NCI-H748 treated with DMSO at 0.1 percent for 48 hours (cell line): ENCODE measurements at places on chromosomes 16 and 17.

DNA sequence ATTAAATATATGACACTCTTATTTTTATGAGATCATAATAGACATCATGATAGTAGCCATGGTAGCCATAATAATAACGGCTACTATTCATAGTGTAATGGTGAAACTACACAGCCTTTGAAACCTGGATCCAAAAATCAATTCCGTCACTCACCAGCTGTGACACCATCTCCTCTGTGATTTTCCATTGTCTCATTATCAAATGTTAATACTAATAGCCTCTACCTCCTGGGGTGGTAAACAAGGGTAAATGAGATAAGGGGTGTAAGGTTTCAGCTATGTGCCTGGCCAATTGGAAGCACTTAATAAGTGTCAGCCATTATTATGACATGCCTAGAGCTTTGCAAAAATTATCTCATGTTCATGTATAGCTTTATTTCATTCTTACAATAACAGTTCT lies 88.6 kb downstream of the CACNG3 start:
- DNase-seq = peak; percentile 13

GRCh38 chr16:57349212-57350031 lies 9.2 kb upstream of the CCL22 start:
- no peak for DNase-seq

- DNase-seq = no peak
Observed at GRCh38 chr17:4326608-4327007, 39.9 kb downstream of the UBE2G1 start.

DNA sequence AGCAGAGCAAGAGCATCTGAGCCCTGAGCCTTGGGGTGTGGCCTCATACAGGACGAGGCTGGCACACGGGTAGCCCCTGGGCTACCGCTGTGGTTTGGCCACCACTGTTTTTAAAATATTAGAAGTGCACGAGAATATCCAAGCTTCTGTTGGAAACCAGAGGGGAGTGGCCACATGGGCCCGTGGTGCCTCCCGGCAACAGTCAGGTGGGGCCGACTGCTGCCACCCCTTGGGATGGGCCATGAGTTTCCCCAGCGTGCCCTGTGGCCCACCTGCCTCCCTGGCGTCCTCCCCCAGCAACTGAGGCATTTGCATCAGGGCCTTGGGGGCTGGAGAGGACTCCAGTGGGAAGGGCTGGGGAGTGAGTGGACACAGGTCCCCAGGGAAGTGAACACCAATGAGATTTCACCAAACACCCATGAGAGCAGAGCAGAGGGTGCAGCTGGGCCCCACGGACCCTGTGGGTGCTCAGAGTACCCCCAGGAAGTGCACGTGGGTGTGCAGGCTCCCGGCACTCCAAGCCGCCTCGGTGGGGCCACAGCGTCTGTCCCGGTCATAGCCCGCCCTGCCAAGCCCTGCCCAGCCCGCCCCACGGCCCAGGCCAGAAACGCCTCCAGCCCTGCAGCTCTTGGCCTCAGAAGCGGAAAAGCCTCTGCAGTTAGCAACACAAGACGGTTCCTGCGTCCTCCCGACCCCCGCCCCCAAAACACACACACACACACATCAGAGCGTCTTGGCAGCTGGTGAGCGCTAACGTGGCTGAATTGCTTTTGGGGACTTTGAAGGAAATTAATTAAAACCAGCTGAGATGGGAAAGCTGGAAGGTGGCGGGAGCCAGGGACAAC lies 22.7 kb downstream of the ZNF469 start:
- DNase-seq = no peak

GRCh38 chr17:82751171-82751570 lies 694 bp upstream of the TBCD start:
- peak; percentile 61 for DNase-seq

DNA sequence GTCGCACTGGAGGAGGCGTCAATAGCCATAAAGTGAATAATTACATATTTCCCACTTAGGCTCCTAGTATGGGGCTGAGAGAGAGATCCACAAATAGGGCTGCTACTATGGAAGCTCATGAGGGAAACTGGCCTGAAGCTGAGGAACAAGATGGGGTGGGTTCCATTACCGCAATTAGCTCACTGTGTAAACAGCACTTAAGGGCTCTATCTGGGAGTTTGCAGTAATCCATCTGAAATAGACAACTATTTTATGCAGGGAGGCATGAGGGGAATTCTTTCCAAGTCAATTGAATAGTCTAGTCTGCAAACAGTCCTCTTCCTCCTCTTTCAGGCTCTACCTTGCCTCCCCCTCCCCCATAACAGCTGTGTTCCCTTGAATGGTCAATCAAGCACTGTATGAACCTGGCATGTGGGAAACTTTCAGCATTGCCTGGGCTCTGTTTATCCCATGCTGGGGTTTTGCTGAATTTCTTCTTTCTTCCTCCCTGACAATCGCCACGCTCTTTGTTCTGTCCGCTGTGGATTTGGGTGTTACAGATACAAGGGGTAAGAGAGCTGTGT lies 56.1 kb upstream of the MAF start:
- peak; percentile 97 for DNase-seq

- no peak for DNase-seq
Observed at GRCh38 chr17:77749989-77750388, 208.5 kb upstream of the TNRC6C start.

- no peak for DNase-seq
Observed at GRCh38 chr17:53420035-53420641, 402.6 kb upstream of the KIF2B start.

DNA sequence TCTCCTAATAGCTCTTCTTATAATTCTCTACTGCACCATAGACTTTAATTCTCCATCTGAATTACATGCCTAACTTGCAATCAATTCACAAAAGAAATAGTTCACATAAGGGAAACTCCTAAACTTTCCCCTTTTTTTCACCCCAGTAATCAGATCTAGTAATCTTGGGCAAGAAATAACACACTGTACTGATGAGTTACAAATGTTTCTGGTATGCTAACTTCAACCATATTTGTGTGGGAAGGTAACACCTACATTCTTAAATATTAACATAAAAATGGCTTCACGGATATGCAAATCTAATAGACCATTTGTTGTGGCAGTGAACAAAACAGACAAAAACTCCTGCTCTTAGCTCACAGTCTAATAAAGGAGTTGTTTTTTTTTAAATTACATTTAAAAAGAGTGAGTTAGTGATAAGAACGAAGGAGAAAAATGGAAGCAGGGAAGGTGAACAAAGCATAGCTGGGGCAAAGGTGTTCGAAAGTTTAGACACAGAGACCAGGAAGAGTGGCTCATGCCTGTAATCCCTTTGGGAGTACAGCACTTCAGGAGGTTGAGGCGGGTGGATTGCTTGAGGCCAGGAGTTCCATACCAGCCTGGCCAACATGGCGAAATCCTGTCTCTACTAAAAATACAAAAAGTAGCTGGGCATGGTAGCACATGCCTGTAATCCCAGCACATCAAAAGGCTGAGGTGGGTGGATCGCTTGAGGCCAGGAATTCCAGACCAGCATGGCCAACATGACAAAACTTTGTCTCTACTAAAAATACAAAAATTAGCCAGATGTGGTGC lies 34.8 kb downstream of the CMTM3 start:
- DNase-seq = no peak

DNA sequence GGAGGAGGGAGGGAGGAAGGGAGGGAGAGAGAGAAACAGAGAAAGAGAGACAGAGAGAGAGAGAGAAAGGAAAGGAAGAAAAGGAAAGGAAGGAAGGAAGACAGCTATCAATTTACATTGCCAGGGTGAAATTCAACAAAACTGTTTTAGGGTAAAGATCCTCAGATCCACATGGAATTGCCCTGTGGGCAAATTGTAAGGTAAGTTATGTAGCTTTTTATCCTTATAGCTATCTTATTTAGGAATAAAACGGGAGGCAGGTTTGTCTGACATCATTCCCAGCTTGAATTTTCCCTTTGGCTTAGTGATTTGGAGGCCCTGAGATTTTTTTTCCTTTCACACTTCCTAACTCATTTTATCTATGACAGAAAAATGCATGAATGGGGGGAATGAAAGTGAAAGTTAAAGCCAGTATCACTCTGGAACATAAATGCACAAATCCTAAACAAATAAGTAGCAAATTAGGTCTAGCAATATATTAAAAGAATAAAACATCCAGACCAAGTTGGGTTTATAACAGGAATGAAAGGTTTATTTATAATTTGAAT lies 3.4 kb upstream of the UQCRC2 start:
- DNase-seq = no peak

- DNase-seq = no peak
Observed at GRCh38 chr17:50026046-50026675, 29.7 kb upstream of the ITGA3 start.

- no peak for DNase-seq
Observed at GRCh38 chr16:46715769-46716305, 26.4 kb downstream of the ORC6 start.

GRCh38 chr16:77394699-77395098 lies 40.1 kb downstream of the ADAMTS18 start:
- no peak for DNase-seq

GRCh38 chr16:71767060-71767900 lies 41.4 kb downstream of the AP1G1 start:
- DNase-seq = no peak

GRCh38 chr16:77669057-77669456 lies 53.3 kb upstream of the NUDT7 start:
- DNase-seq = no peak

- no peak for DNase-seq
Observed at GRCh38 chr17:5683241-5683640, 98.9 kb upstream of the NLRP1 start.

DNA sequence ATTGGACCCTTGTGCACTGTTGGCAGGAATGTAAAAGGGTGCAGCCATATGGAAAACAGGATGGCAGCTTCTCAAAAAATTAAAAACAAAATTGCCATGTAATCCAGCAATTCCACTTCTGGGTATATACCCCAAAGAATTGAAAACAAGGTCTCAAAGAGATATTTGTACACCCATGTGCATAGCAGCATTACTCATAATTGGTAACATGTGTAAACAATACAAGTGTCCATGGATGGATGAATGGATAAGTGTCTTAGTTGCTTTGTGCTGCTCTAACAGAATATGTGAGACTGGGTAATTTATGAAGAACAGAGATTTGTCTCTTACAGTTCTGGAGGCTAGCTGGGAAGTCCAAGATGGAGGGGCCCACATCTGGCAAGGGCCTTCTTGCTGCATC lies 3.8 kb upstream of the RUNDC3A start:
- DNase-seq = no peak

- DNase-seq = no peak
Observed at GRCh38 chr16:23611936-23612335, 15.8 kb upstream of the NDUFAB1 start.

- no peak for DNase-seq
Observed at GRCh38 chr16:55471448-55472097, 7.4 kb upstream of the MMP2 start.

DNA sequence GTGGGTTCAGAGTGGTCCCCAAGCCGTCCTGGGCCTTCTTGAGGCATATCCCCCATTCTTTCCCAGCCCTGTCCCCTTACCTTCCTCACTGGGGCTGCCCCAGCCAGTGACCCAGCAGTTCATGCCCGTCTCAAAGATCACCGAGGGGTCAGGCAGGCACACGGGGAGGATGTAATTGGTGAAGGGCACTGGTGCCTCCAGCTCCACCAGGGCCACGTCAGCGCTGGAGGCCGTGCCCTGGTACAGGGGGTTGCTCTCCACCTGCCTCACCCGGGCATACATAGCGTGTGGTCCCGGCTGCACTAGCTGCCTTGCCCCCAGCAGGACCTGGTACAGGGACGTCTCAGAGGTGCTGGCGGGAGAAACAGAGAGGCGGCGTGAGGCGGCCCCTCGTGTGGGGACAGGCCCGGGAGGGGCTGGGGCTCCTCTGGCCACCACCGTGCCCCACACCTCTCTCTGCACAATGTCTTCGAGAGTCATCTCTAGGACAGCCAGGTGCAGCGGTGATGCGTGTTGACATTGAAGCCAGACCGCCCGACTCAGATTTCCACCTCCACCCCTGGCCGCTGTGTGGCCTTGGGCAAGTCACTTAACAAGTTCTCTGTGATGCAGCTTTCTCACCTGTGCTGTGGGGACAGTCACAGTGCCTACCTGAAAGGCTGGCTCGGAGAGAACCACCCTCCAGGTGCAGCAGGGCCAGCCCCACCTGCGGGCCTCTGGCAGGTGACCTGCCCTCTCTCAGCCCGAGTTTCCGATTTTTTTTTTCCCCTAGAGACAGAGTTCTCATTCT lies 5.8 kb downstream of the PRSS27 start:
- no peak for DNase-seq

- DNase-seq = no peak
Observed at GRCh38 chr17:57142925-57143324, 57.9 kb downstream of the AKAP1 start.

- DNase-seq = no peak
Observed at GRCh38 chr17:16943032-16943352, 28.9 kb downstream of the TNFRSF13B start.

- DNase-seq = no peak
Observed at GRCh38 chr17:50689251-50689650, 18.5 kb downstream of the ANKRD40 start.

DNA sequence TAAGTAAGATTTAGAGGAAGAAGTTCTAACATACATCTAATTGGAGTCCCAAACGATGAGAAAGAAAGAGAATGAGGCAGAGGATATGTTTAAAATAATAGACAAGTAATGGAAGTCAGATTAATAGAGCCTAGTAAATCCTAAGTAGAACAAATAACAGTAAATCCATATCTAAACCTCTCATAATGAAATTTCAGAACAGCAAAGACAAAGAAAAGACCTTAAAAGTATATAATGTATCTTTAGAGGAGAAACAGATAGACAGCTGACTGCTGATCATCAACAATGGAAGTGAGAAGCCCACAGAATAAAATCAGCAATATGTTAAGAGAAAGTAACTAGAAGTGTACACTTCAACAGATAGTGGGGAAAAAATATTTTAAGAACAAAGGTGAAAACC lies 536.2 kb upstream of the ZFHX3 start:
- DNase-seq = no peak

DNA sequence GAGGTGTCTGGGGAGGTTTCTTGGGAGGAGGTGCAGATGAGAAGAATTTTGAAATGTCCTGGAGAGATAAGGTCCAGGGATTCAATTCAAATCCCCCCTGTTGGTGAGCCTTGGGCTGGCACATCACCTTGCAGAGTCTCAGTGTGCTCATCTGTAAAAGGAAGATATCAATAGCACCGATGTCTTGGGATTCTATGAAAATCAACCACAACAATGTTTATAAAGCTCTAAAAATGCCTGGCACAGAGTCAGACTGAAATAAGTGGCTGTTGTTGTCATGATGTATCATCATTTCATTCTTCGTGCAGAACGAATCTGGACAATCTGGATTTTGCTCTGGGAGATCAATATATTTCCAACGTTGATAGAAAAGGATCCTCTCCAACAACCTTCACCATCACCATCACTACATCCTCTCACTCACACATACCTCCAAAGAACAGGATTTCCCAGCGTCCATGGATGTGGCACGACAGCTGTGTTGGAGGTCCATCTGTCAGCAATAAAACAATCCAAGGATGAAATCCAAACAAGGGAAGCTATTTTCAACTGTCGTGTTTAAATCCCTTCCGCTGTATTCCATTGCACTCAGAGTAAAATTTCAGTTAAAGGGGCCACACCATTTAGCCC lies 393.7 kb upstream of the DYNLRB2 start:
- no peak for DNase-seq
